NCI-H774 (cell line): ENCODE measurements at places on chromosomes 4 and X.

- no peak for DNase-seq
Observed at GRCh38 chr4:46839128-46839527, 69.9 kb downstream of the COX7B2 start.

GRCh38 chr4:166252487-166253402 lies 379.7 kb downstream of the TLL1 start:
- DNase-seq = no peak

DNA sequence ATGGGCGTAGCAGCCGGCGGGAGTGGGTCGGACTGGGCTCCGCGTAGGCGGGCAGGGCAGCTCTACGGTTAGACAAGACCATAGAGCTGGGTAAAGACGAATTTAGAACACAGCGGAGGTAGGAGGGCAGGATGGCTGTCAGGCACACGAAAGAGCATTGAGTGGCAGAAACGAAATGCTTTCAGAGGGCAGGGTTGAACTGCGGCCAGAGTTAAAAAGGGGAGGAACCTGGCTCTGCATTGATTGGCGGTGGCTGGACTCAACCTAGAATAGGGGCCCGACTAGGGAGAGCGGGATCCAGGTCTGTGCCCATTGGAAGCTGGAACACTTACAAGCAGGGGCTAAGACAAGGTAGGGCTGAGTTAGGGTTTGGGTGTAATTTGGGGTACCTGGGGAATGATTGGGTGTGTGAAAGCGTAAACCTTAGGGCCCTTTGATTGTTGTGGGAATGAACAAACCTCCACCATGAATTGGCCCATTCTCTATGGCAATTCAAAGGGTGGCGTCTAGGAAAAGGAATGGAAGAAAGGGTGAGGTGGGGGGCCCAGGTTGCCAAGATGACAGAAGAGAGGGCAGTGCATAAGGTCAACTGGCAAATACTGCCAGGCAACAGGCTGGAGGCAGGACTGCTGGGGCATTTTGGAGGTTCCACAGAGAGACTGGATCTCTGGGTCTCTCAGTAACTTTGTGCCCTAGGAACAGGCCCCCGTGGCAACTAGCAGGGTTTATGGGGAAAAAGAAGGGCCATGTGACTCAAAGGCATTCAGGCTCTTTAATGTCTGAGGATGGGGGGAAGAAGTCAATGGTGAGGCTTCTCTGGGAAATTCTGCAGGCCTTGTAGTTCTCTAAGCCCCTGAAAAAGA lies 911 bp upstream of the ELK1 start:
- DNase-seq = no peak

DNA sequence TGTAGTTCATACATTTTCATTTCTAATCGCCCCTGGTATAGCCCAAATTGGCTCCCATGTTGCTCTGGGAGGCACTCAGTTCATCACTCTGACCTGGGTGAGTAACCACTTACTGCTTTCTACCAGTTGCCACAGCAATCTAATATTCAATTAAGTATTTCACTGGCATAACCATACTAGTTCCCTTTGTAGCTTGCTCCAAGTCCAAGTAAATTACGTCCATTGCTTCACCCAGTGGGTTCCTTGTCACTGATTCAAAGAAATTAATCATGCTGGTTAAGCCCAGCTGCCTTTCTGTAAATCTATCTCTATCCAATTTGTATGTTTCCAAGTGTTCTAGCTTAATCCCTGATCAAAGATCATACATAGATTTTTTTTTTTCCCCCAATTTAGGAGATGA lies 92.0 kb upstream of the CBR4 start:
- DNase-seq = no peak

- DNase-seq = no peak
Observed at GRCh38 chr4:138915756-138916155, 99.8 kb upstream of the NOCT start.

DNA sequence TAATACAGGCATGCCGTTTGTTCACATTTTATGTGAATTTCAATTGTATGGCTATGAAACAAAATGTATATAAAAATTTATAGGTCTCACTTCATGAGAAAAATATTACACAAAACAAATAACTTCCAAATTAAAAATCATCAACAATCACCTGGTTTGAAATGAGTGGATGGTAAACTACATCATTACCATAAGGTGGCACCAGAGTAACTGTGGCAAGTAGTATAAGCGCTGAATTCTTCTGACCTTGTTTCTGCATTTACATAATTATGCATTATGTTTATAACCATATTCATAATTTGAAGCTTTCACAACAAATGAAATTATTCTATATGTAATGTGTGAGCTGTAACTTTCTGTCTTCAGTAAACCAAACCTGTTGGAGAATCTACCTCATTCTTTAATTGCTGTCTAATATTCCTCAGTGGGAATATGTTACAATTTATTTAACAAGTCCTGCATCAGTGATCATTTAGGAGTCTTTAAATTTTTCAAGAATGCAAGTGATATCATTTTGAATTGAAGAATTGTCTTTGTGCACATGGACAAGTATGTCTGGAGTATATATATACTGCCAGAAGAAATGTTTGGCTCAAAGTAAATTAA lies 55.2 kb downstream of the MMRN1 start:
- DNase-seq = no peak

DNA sequence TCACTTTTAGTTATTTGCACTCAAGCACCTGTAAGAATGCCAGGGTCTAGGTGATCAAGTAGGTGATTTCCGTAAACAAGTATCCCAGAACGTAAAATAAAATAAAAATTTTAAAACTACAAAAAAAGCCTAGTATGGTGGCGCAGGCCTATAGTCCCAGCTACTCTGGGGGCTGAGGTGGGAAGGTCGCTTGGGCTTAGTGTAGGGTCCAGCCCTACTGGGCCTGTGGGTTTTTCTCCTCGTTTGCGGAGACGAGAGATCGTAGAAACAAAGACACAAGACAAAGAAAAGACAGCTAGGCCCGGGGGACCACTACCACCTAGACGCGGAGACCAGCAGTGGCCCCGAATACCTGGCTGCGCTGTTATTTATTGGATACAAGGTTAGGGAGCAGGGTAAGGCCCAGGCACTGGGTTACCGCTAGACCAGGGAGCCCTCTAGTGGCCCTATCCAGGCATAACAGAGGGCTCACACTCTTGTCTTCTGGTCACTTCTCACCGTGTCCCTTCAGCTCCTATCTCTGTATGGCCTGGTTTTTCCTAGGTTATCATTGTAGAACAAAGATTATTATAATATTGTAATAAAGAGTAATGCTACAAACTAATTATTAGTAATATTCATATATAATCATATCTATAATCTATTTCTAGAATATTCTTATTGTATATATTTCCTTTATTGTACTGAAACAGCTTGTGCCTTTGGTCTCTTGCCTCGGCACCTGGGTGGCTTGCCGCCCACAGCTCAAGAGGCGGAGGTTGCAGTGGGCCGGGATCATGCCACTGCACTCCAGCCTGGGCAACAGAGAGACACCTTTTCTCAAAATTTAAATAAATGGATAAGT lies 38.4 kb downstream of the SAGE1 start:
- peak; percentile 54 for DNase-seq

GRCh38 chr4:17188547-17189400 lies 290.3 kb upstream of the LDB2 start:
- DNase-seq = no peak

DNA sequence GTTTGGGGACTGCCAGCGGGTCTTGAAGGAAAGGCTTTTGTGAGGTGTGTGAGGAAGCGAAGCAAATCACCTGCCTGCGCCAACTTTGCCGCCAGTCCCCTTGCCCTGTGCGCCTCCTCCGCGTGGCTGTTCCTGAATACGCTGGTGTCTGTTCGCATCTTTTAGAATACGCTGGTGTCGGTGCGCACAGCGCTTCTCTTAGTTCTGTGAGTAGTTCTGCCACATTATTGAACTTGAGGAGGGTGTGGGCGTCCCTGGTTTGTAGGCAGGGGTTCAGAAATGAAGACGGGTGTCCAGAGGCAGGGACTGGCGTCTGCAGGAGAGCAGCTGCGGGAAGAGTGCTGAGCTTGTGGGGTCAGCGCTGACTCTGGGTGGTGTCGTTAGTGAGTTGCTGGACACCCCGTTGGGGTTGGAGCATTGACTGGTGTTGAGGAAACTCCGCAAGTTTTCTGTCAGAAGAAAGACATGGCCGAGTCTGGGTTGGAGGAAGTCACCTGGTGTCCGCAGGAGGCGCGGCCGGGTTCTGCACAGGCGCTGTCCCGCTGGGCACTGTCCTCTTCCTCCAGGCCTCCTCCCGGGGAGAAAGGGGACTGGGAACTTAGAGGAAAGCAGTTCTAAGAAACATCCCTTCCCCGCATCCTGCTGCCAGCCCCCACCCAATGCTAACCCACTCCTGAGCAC lies 930 bp downstream of the ZNF718 start:
- peak; percentile 22 for DNase-seq

- no peak for DNase-seq
Observed at GRCh38 chr4:81786063-81786763, 314.5 kb upstream of the RASGEF1B start.

- no peak for DNase-seq
Observed at GRCh38 chr4:35541146-35541887, 703.0 kb downstream of the ARAP2 start.

DNA sequence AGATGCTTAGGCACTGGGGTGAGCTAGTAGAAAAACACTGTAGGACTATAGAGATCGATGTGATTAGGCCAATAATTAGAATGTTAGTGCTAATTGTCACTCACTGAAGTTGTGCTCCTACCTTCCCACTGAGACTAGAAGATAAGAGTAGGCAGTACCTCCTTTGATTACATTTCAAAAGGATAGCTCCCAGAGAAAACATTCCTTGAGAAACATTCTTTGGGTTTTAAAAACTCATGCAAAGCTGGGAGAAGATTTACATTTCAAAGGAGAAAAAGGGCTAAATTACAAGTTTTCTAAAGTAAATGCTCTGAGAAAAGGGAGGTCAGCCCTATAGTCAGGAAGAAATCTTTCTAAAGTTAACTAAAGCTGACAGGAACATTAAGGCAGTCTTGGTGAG lies 860.3 kb upstream of the NDST4 start:
- no peak for DNase-seq

DNA sequence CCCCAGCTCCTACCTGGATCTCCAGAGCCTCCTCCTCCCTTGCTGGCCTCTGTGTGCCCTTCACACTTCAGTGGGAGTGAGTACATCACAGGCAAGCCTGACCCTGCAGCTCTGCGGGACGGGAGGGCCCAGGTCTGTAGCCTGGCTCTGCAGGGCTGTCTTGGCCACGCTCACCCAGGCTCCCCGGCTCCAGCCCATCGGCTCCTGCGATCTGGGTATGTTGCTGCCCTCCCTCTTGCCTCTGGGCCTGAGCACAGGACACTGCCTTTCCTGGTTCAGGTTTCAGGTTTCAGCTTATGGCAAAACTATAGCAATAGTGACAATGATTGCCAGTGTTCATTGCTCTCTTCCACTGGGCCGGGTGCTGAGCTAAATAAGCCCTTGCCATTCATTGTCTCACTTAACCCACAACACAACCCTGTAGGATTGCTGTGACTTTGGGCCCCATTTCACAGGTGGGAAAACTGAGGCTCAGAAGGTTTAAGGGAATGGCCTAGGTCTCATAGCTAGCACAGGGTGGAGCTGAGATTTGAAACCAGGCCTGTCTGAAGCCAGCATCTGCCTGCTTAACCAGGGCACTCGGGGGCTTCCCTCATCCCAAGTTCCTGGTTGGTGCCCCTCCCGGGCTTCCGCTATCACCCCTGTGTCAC lies 44.6 kb upstream of the SORCS2 start:
- DNase-seq = no peak

- peak; percentile 18 for DNase-seq
Observed at GRCh38 chr4:101835121-101835904, 44.8 kb downstream of the BANK1 start.

DNA sequence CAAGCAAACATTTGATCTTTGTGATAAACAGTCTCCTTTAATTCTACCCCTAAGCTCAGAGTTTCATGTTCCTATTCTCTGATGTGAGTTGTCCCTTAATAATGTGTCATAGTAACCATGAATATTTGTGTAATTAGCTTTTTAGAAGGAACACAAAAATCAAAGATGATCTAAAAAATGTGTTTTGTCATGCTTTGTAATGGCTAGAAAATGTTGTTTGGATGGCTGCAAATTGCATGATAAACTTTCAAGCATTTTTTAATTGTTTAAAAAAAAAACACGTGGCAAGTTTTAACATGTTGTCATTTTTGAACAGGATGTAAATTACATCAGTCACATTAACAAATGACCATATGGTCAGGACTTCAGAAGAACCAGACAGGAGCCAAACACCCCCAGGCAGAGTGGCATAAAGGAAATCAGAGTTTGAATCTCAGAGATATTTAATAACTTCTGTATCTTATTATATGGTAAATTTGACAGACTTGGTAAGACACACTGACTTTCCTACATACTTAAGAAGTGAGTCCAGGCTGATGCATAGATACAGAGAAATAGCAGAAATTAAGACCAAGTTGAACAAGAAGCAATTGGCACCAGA lies 223.9 kb upstream of the VEGFC start:
- DNase-seq = no peak

- no peak for DNase-seq
Observed at GRCh38 chrX:39613482-39613995, 484.2 kb downstream of the BCOR start.

GRCh38 chrX:106042296-106042695 lies 3.8 kb upstream of the SERPINA7 start:
- no peak for DNase-seq

GRCh38 chr4:18999595-18999994 lies 978.0 kb upstream of the LCORL start:
- no peak for DNase-seq

DNA sequence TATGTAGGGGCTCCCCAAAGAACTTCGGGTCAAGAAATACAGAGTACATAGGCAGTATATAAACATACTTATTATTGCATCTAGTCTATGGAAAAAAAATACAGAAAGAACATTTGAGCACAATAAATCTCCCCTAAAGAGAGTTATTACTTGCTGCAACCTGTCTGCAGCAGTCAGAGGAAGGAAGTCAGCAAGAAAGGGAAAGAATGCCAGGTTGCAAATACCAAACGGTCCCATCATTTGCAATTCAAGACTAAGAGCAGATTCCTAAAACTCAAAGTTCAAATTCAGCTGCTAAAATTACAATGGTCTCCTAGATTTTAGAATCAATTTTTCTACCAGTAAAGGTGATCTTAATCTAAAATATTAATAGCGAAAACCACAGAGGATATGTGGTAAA lies 236.2 kb upstream of the NUDT6 start:
- DNase-seq = no peak

GRCh38 chrX:21974011-21974385 lies 33.5 kb downstream of the SMS start:
- no peak for DNase-seq

DNA sequence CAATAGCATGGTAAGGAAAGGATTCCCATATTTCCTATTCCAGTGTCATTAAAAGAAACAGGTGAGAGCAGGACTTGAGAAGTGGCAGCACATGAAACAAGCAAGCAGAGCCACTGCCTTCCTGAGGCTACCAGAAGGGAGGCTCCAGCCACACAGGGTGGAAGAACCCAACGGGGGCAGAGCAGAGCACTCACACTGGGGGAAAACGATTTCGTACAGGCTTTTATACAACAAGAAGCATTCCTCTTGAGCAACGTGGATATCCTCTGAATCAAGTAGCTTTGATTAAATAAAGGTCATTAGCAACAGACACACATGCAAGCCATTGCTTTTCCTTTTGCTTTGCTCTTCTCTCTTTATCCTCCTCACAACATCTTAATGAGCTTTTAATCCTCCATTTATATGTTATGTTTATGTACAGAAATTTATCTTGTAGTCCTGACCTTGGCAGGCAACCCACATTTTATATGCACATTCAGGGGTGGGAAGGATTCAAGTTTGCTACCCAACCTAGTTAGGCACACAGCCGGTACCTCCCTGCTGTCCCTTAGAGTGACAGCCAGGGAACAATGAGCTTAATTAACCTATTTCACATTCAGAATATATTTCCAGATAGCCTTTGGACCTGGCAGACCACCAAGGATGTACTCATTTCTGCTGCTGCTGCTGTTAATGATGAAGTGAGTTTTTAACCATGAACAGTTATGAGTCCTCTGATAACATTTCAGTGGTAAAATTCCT lies 202.1 kb downstream of the ARHGAP24 start:
- DNase-seq = no peak
